HepG2 (cell line): ENCODE measurements at places on chromosomes 16 and 17. TPM values are rescaled to one million over a fixed set of nuclear protein-coding genes. Genes with fewer than 3 reads are reported as not detected.

ABCA9 gene
- 0.04 TPM in 1 of 2 replicates, not detected in the other for total RNA-seq

ABCA3 gene
- total RNA-seq, result 0.41 and 0.60 TPM in 2 replicates

SLC5A11 gene
- total RNA-seq, result 1.7 and 3.3 TPM in 2 replicates

DNA sequence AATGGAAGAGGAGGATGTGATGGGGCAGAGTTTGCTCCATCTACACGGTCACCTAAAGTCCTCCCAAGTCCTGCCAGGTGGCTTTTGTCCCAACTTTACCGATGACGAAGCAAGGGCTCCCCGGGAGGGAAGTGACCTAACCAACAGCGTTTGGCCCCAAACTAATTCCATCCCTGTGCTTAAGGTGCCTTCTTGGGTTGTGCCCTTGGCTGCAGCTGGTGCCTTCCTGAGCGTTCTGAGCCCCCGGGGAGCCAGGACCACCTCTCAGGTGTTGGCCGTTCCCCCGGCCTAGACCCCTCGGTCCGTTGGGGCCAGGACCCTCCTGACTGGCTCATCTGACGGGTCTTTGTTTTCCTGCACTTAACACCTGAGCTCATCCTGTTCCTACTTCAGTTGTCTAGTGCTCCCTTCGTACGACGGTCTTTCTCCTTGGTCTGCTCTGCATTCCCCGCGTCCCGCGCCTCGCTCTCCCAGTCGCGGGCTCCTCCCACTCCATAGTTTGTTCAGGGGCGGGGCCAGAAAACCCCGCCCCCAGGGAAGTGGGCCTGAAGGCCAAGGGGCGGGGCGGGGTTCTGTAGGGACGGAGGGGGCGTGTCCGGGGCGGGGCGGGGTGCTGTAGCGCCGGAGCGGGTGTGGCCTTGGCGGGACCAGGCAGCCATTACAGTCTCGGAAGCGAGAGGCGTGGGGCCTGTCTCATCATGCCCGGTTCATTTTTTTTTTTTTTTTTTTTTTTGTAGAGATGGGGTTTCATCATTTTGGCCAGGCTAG lies 822 bp upstream of the ZSCAN10 start:
- H3K36me3 ChIP-seq, result no peaks in the 10 kb centered on the region
- H3K27ac ChIP-seq, result no peak overlapping the region
- H3K4me3 ChIP-seq, result peak overlapping the region; percentile 62
- H3K4me1 ChIP-seq, result peaks cover 59% of the 10 kb centered on the region
- peak; percentile 81 for DNase-seq

GRCh38 chr16:87200637-87201036 lies 116.6 kb downstream of the C16orf95 start:
- no peak for DNase-seq
- H3K36me3 ChIP-seq, result no peaks in the 10 kb centered on the region

DNA sequence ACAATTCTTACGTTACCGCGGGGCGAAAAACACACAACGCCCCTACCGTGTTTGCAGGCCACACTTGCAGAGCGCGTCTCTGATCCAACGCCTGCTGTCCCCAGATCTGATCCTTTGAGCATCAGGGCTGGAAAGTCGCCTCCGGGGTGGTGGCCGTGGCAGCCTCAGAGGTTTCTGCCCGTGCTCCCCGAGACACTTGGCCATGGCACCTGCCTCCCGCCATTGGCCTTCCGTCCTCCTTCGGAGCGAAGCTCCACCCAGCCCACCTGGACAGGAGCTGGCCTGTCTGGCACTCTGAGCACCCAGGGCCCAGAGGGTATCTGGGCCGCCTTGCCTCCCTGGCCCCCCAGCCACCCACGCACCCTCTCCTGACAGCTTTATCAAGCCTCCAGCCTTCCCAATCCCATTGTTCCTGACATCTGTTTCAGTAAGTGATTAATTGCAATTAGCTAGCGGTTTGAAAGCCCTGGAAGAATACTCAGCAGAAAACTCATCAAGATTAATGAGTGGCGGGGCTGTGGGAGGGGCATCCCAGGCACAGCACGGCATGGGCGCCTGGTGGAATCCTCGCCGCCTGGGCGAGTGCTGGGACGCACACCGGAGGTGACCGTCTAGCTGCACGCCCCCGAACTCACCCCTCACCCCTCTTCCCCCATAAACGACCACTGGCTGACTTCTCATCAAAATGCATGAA lies 181.5 kb upstream of the GSE1 start:
- H3K4me1 ChIP-seq, result peaks cover 10% of the 10 kb centered on the region
- peaks cover 17% of the 10 kb centered on the region; the same call in 1 of the 2 replicates for H3K27me3 ChIP-seq
- H3K27ac ChIP-seq, result no peak overlapping the region
- no peak for DNase-seq
- no peak overlapping the region for H3K4me3 ChIP-seq

- H3K27me3 ChIP-seq, result no peaks in the 10 kb centered on the region
- peaks cover 46% of the 10 kb centered on the region for H3K36me3 ChIP-seq
- H3K4me1 ChIP-seq, result peaks cover 53% of the 10 kb centered on the region
- no peak overlapping the region for H3K27ac ChIP-seq
- H3K4me3 ChIP-seq, result no peak overlapping the region
Measured at GRCh38 chr16:81588326-81589081, 143.9 kb downstream of the CMIP start.

GRCh38 chr17:45836047-45837044 lies 8.3 kb upstream of the SPPL2C start:
- no peaks in the 10 kb centered on the region for H3K4me1 ChIP-seq
- no peak overlapping the region for H3K4me3 ChIP-seq
- no peak for DNase-seq
- no peaks in the 10 kb centered on the region for H3K36me3 ChIP-seq
- H3K27ac ChIP-seq, result no peak overlapping the region

- 0 out of 2 replicates have a peak, but pooled peaks cover 6% of the 10 kb centered on the region for H3K4me1 ChIP-seq
- H3K27ac ChIP-seq, result no peak overlapping the region
- no peak overlapping the region for H3K4me3 ChIP-seq
- no peak for DNase-seq
- H3K27me3 ChIP-seq, result peaks cover 23% of the 10 kb centered on the region
Measured at GRCh38 chr17:8742819-8743218, 1.8 kb downstream of the CCDC42 start.

GRCh38 chr16:17128791-17129190 lies 342.0 kb downstream of the XYLT1 start:
- no peaks in the 10 kb centered on the region for H3K36me3 ChIP-seq
- no peaks in the 10 kb centered on the region for H3K4me1 ChIP-seq
- DNase-seq, result no peak

DNA sequence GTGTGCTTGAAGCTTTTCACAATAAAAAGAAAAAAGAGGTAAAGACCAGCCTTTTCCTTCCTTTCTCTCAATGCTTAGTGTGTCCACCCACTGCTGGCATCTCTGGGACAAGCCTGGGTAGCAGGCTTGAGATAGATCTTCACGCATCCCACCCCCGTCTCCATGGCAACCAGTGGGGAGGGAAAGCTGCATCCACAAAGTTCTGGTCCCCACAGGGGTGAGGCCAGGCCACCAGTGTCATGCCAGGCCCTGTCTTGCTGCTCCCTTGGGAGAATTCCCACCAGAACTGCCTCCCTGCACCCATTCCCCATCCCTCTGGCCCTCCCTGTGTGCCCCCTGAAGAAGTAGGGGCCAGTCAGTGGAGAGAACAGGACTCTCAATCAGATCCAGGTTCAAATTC lies 259.9 kb downstream of the MRTFB start:
- peaks cover 24% of the 10 kb centered on the region for H3K4me1 ChIP-seq
- H3K4me3 ChIP-seq, result no peak overlapping the region
- DNase-seq, result no peak
- peaks cover 8% of the 10 kb centered on the region; the same call in 1 of the 2 replicates for H3K36me3 ChIP-seq
- H3K27ac ChIP-seq, result no peak overlapping the region

DNA sequence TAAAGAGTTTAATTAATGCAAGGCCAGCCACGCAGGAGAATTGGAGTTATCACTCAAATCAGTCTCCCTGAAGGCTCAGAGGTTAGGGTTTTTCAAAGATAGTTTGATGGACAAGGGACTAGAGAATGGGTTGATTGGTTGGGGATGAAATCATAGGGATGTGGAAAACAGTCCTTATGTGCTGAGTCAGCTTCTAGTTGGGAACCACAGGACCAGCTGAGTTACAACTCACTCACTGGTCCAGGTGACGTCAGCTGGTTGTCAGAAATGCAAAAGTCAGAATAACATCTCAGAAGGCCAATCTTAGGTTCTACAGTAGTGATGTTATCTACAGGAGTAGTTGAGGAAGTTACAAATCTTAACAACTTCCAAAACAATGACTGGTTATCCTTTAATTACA lies 47.6 kb downstream of the CPD start:
- no peak for DNase-seq
- H3K36me3 ChIP-seq, result peaks cover 53% of the 10 kb centered on the region; the same call in 2 of the 3 replicates
- H3K27me3 ChIP-seq, result no peaks in the 10 kb centered on the region
- no peak overlapping the region for H3K27ac ChIP-seq

GRCh38 chr17:45366691-45367090 lies 49.9 kb upstream of the MAP3K14 start:
- DNase-seq, result no peak
- H3K4me1 ChIP-seq, result peaks cover 9% of the 10 kb centered on the region
- H3K27me3 ChIP-seq, result peaks cover 2% of the 10 kb centered on the region; the same call in 1 of the 2 replicates
- no peaks in the 10 kb centered on the region for H3K36me3 ChIP-seq
- no peak overlapping the region for H3K4me3 ChIP-seq

GRCh38 chr17:29591146-29591736 lies 1.7 kb upstream of the ANKRD13B start:
- DNase-seq, result peak; percentile 58
- peaks cover 1% of the 10 kb centered on the region; the same call in 1 of the 2 replicates for H3K27me3 ChIP-seq
- H3K36me3 ChIP-seq, result no peaks in the 10 kb centered on the region
- H3K4me1 ChIP-seq, result peaks cover 59% of the 10 kb centered on the region
- H3K27ac ChIP-seq, result peak overlapping the region; percentile 62
- H3K4me3 ChIP-seq, result peak overlapping the region; percentile 89

- H3K4me1 ChIP-seq, result peaks cover 100% of the 10 kb centered on the region
- no peaks in the 10 kb centered on the region for H3K36me3 ChIP-seq
- H3K27me3 ChIP-seq, result no peaks in the 10 kb centered on the region
- DNase-seq, result peak; percentile 68
Measured at GRCh38 chr17:80668375-80669148, 123.9 kb downstream of the RPTOR start.
